ENCODE measurements at places on chromosomes 12 and 14.

- peaks cover 15% of the 10 kb centered on the region for H3K27me3 ChIP-seq
- H3K27ac ChIP-seq = no peak overlapping the region
- DNase-seq = no peak
- H3K4me1 ChIP-seq = no peaks in the 10 kb centered on the region
- no peaks in the 10 kb centered on the region for H3K36me3 ChIP-seq
Measured at GRCh38 chr12:107783406-107784376, 9.2 kb downstream of the ASCL4 start.

DNA sequence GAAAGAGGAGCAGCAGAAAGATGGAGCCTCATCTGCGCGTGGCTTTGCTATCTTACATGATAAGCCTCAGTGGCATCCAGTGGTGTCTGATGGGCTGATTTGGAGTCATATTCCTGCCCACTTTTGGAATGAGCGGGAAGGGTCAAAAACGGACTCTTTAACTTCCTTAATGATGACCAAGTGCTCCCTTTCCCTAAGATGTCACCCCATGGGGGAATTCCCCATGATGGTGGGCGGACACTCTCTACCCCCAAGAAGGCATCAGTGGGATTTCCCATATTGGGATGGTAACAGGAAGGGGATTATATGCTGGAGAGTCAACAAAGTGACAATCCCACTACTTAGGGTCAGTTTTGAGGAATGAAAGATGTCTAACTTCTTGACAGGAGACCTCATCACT lies 110.9 kb downstream of the GPATCH2L start:
- no peaks in the 10 kb centered on the region for H3K36me3 ChIP-seq
- H3K4me1 ChIP-seq = no peaks in the 10 kb centered on the region
- no peak overlapping the region for H3K4me3 ChIP-seq
- no peaks in the 10 kb centered on the region for H3K27me3 ChIP-seq

DNA sequence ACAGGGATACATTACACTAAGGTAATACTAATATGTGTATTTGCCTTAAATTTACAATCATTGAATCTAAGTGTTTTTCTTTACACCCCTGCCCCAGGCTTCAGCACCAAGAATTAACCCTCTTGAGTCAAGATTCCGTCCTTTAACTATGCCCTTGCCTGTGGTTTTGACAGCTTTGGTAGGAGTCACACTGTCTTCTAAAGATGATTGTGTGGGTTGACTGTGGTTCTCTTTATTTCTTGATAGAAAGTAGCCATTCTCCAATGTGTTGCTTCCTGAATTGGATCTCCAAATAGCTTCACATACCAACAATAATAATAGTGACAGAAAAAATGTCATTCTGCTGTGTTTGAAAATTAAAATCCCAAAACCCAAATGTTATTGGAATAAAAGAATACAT lies 3.6 kb downstream of the CLEC7A start:
- no peaks in the 10 kb centered on the region for H3K36me3 ChIP-seq
- DNase-seq = no peak
- H3K4me3 ChIP-seq = no peak overlapping the region
- no peak overlapping the region for H3K27ac ChIP-seq

DNA sequence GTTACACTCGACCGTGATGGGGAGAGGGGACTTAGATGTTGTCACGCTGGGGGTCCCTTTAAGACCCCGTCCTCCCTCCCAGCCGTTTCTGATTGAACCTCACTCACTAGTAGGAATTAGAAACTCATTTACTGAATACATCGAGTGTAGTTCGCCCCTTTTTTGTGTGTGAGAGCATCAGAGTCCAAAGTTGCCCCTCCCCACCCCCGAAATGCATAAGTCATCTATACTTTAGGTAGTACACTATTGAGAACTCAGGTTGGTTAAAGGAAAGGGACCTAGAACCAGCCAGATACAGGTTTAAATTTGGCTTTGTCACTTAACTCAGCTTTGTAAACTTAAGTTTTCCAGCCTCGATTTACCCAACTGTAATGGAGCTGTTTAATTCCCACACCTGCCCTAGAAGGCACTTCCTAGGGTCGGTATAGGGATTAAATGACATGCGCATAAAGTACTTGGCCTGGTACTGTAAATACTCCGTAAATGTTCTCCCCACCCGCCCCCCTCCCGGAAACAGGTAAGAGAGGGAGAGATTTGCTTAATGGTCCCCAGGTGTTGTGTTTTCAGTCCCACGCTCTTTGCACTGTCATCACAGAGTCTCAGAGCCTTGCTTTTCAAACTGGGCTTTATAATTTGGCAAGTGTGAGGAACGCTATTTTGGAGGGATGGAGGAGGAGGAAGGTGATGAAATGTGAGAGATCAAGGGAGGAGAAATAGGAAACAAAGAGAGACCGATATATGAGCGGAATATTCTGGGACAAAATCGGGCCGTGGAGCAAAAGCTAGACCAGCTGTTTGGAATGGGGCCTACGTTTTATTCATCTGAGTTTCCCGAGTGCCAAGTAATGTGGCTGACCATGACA lies 897 bp downstream of the SUDS3 start:
- peaks cover 2% of the 10 kb centered on the region for H3K4me1 ChIP-seq
- H3K27me3 ChIP-seq = no peaks in the 10 kb centered on the region
- peak overlapping the region; percentile 6 for H3K27ac ChIP-seq
- peak overlapping the region; percentile 95 for H3K4me3 ChIP-seq
- peaks cover 27% of the 10 kb centered on the region for H3K36me3 ChIP-seq
- DNase-seq = no peak

DNA sequence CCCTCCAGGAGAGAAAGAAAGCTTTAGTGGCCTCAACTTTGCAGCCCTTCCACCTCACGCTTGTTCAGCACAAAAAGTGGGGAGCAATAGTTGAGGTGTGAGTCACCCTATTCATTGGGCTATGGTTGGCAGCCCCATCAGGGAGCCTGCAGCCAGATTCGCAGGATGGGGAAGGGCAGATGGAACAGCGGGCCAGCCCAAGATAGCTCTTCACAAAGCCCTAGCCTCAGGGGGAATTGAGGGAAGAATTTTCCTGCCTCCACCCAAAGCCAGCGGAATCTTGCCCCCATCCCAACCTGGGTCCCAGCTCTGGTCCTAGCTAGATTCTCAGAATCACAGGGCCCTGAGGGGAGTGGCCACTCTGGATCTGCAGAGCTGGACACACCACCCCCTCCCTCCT lies 3.6 kb upstream of the KRT5 start:
- H3K4me1 ChIP-seq = no peaks in the 10 kb centered on the region
- H3K36me3 ChIP-seq = no peaks in the 10 kb centered on the region
- no peak for DNase-seq
- H3K27ac ChIP-seq = no peak overlapping the region

GRCh38 chr14:67360470-67361206 lies 510 bp downstream of the EIF2S1 start:
- peaks cover 24% of the 10 kb centered on the region for H3K36me3 ChIP-seq
- peaks cover 8% of the 10 kb centered on the region for H3K4me1 ChIP-seq
- H3K27ac ChIP-seq = peak overlapping the region; percentile 95
- H3K27me3 ChIP-seq = no peaks in the 10 kb centered on the region
- H3K4me3 ChIP-seq = peak overlapping the region; percentile 74
- no peak for DNase-seq

Measured in mesenchymal stem cell (in vitro differentiated cells and primary cell).